ENCODE measurements at places on chromosomes 5 and 9.

DNA sequence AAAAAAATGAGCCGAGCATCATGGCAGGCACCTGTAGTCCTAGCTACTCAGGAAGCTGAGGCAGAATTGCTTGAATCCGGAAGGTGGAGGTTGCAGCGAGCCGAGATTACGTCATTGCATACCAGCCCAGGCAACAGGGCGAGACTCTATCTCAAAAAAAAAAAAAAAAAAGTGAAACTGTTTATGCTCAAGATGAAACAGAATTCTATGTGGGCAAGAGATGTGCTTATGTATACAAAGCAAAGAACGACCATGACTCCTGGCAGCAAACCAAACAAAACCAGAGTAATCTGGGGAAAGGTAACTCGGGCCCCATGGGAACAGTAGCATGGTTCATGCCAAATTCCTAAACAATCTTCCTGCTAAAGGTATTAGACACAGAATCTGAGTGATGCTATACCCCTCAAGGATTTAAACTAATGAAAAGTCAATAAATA, 32.6 kb upstream of the PLAC8L1 start:
- DNase-seq, result no peak

DNA sequence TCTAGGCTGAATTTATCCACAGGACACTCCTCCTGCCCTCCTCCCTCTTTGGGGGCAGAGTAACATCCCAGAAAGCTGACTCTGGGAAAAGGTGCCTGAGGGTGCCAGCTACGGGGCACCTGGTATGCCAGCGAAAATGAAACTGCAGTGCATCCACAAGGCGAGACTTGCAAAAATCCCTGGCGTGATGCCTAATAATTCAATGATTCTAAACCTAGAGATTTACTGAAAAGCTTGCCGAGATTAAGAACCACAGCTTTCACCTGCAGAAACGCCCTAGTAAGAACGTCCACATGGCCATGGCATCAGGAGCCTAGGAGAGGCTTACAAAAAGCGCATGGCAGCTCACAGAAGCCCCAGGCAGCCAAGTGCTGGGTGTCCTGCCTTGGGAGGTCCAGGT, 20.9 kb downstream of the CCNJL start:
- DNase-seq, result no peak

DNA sequence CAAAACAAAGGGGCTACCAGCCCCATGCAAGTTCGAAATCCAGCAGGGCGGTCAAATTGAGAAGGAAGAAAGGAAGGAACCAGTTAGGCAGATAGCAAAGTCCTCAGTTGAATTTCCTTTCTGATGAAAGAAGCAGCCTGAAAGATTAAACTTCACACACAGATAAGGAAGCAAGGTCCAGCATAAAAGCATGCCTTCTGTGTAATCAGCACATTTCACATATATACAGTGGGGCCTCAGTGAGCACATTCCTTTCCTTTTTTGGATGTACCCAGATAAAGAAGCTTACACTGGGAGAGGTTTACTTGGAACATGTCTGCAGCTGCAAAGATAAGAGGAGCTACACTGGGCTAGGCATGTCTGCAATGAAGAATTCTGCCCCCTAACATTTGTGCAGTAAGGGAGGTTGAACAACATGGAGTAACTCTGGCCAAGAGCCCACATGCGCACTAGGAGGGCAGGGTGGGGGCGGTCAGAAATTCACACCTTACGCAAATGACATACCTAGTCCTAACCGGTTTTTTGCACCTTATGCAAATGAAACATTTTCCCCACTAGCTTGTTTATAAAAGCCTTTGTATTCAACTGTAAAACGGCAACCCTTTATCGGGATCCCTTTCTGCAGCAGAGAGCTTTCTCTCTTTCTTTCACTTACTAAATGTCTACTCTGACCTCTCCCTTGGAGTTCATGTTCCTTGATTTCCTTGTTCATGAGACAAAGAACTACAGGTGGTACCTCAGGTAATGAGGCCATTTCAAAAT, 149.7 kb upstream of the FBXL17 start:
- DNase-seq, result no peak

- no peak for DNase-seq
Observed at GRCh38 chr5:57947181-57947580, 464.6 kb upstream of the ACTBL2 start.

GRCh38 chr5:8953911-8954438, 591.9 kb downstream of the SEMA5A start:
- DNase-seq, result no peak

DNA sequence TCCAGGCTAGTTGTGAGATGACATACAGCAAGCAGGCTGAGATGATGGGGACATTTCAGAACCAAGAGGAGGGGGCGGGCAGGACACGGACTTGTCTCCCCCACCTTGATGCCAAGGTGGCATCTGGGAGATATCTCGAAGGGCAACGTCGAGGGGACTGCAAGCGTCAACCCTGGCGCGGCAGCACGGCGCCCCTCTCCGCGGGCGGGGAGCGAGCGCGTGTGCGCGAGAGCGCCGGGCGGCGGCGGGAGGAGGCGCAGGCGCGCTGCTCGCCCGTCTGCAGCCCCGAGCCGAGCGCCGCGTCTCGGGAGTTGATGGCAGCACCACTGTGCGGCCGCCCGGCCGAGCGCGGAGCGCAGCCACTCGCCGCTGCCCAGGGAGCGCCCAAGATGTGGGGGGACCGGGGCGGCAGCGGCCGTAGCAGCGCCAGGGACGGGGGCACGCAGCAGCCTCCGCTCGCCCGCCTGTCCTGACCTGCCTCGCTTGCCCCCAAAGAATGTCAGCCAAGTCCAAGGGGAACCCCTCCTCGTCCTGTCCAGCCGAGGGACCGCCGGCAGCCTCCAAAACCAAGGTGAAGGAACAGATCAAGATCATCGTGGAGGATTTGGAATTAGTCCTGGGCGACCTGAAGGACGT, at the start of gene PRR16:
TSS of gene PRR16 (plus strand) at position 310 of the 636 bp plus-strand sequence.
- peak; percentile 43 for DNase-seq

DNA sequence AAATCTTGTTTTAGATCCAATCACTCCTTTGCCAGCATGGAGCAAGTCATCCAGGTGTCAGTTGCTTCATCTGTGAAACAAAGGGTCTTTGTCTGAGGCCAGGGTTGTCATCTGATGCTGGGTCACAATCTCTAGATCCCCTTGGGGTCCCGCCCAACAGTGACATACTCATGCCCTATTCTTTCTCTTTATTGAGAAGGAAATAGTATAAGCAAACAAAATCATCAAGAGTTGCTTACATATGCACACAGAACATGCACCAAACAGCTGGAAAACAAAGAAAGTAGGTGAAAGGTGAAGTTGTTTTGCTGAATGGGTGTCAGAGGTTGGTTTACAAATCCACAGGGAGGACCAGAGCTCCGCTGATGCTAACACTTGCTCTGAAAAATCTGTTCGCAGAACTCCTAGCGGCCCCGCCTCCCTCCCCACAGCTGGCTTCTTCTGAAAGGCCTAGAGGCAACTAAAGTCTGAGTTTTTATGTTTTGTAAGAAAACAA, 106.1 kb upstream of the SLC44A1 start:
- DNase-seq, result peak; percentile 41

GRCh38 chr9:86600291-86600690, 246.1 kb upstream of the TUT7 start:
- peak; percentile 70 for DNase-seq

GRCh38 chr9:15529566-15530324, 19.0 kb upstream of the PSIP1 start:
- no peak for DNase-seq

GRCh38 chr9:134793288-134794188, 87.1 kb upstream of the FCN2 start:
- DNase-seq, result no peak
